Left lung (tissue), 14 donors: ENCODE measurements at places on chromosomes 16 and 17. TPM values are rescaled to one million over a fixed set of nuclear protein-coding genes. Genes with fewer than 3 reads are reported as not detected.
A peak's percentile ranks its signal among the peaks of the same experiment; 100 is the strongest.

CLEC18A gene
- total RNA-seq = 1.8 TPM

DNA sequence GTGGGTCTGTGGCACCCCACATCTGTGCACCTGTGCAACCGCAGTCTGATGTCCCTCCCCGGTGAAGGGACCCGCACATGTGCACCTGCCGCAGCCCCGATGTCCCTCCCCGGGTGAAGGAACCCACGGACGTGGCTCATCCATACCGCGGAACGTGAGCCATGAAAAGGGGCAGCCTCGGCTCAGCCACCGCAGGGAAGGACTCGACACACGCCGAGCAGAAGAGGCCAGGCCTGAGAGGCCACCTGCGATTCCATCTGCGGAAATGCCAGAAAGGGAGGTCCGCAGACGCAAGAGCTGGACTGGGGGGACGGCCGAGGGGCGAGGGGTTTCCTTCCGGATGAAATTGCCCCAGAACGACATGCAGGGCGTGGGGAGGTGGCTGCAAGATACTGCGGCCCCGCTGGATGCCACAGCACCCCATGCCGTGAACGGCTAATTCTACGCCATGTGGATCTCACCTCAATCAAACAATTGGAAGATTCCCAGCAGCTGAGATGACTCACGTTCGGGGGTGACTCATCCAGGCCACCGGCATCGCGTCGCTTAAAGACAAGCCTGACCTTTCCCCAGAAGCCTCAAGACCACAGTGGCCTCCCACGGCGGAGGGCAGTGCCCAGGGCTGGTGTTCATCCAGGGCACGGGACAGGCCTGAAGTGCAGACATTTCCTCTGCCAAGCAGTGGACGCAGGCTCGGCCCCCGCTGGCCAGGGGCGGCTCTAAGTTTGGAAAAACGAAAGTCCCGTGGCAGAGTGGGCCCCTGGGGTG, 21.0 kb downstream of the SOX8 start:
- no peaks in the 10 kb centered on the region for H3K36me3 ChIP-seq
- H3K4me1 ChIP-seq = no peaks in the 10 kb centered on the region
- DNase-seq = no peak
- H3K4me3 ChIP-seq = no peak overlapping the region
- no peaks in the 10 kb centered on the region for H3K27me3 ChIP-seq

DNA sequence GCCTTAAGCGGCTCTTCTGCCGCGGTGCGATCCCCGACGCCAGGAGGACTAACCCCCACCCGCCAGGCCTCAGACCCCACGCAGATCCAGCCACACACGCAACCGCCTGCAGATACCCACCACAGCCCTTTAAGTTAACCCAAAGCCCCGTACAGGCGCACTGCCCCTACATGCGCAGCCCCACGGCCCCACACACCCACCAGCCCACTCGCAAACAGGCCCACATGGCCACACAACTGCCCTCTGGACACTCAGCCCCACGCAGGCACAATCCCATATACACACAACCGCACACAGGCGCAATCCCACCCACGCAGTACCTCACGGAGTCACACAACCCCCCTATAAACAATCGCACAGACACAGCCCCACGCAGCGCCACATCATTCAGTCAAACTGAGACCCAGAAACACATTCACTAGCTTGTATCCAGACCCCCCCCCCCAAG, 41.7 kb downstream of the RAI1 start:
- H3K4me1 ChIP-seq = peaks cover 58% of the 10 kb centered on the region
- no peak overlapping the region for H3K27ac ChIP-seq
- no peaks in the 10 kb centered on the region for H3K36me3 ChIP-seq
- H3K27me3 ChIP-seq = no peaks in the 10 kb centered on the region

CDRT4 gene
- 2.7 TPM for total RNA-seq

DNA sequence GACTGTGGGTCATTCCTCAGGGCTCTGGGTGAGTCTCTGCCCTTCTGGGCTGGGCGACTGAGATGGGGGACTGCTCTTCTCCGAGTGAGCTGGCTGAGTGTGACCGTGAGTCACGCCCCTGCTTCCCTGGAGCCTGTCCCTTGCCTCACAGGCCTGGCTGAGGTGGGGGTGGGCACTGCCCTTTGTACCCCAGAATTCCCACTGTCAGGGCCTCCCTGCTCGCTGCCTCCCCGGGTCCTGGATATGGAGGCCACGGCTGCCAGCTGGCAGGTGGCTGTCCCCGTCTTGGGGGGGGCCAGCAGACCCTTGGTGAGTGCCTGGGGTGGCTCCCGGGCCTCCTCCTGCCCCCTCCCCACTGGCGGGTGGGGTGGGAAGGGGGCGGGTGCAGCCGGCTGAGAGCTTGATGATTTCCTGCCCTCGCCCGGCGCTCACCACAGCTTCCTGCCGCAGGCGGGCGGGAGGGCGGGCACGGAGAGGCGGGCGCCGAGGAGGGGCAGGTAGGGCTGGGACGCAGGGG, at the start of gene LAT:
Gene LAT (plus strand): TSS at position 434 of the 517 bp plus-strand sequence. CDS start 366 bp downstream, outside the sequence.
- H3K27me3 ChIP-seq = no peaks in the 10 kb centered on the region
- no peaks in the 10 kb centered on the region for H3K36me3 ChIP-seq
- no peak within 1 kb of the TSS for H3K4me3 ChIP-seq
- H3K4me1 ChIP-seq = no peaks in the 10 kb centered on the region

DNA sequence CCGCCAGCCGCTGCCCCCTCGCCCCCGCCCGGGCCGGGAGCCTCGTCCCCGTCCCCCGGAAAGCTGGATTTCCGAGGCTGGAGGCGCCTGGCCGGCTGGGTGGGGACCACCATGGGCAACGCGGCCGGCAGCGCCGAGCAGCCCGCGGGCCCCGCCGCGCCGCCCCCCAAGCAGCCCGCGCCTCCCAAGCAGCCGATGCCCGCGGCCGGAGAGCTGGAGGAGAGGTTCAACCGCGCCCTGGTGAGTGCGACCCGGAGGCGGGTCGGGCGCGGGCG, 266 bp downstream of the FMNL1 start:
- DNase-seq = no peak
- peak overlapping the region; percentile 97 for H3K27ac ChIP-seq
- peaks cover 72% of the 10 kb centered on the region for H3K4me1 ChIP-seq
- H3K27me3 ChIP-seq = peaks cover 20% of the 10 kb centered on the region
- H3K36me3 ChIP-seq = no peaks in the 10 kb centered on the region
- H3K4me3 ChIP-seq = peak overlapping the region; percentile 72

DNA sequence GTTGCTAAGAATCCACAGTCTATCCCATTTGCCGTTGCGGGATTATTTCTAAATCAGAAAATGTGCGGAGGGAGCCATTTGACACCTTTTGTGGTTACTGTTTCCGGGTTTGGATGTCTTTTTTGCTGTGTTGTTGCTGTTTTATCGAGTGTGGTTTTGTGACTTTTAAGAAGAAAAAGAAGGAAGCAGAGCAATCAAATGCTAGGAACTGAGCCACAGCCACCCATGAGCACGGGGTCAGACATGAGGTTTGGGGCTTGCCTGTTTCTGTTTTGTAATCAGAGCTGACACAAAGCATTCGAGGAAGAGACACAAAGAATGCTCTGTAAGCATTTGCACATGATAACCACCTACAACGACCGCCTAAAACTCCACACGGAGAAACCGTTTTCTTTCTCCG, 53.1 kb upstream of the CHMP6 start:
- H3K27me3 ChIP-seq = no peaks in the 10 kb centered on the region
- no peak for DNase-seq
- H3K4me3 ChIP-seq = no peak overlapping the region
- peaks cover 43% of the 10 kb centered on the region for H3K4me1 ChIP-seq
- peaks cover 17% of the 10 kb centered on the region for H3K36me3 ChIP-seq

DNA sequence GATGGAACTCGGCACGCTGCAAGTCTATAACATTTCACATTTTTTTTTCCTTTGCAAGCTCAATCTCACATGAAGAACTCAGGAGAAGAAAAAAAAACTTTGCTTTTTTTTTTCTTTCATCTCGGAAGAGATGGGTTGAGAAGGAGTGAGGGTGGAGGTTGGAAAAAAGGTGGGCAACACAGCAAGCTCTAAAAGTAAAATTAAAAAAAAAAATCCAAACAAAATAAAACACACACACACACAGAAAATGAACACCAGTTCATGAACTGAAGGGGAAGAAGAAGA, 2.5 kb downstream of the MAF start:
- H3K27ac ChIP-seq = peak overlapping the region; percentile 78
- H3K27me3 ChIP-seq = no peaks in the 10 kb centered on the region
- H3K4me1 ChIP-seq = peaks cover 30% of the 10 kb centered on the region
- H3K4me3 ChIP-seq = peak overlapping the region; percentile 63
- H3K36me3 ChIP-seq = no peaks in the 10 kb centered on the region

TP53TG3 gene
- total RNA-seq = not detected

DNA sequence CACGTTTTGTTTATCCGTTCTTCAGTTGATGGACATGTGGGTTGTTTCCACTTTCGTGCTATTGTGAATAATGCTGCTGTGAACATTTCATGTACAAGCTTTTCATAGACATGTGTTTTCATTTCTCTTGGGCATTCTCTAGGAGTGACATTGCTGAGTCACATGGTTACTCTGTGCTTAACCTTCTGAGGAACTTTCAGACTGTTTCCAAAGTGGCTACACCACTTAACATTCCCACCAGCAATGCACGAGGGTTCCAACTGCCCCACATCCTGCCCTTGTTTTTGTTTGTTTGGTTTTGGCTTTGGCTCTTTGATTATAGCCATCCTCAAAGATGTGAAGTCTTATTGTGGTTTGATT, 14.2 kb upstream of the PEMT start:
- H3K4me3 ChIP-seq = no peak overlapping the region
- H3K36me3 ChIP-seq = no peaks in the 10 kb centered on the region
- no peak overlapping the region for H3K27ac ChIP-seq
- H3K4me1 ChIP-seq = peaks cover 14% of the 10 kb centered on the region
- H3K27me3 ChIP-seq = no peaks in the 10 kb centered on the region

GRCh38 chr16:83302853-83303252, 504.9 kb upstream of the HSBP1 start:
- H3K4me3 ChIP-seq = no peak overlapping the region
- H3K27me3 ChIP-seq = peaks cover 4% of the 10 kb centered on the region
- no peak overlapping the region for H3K27ac ChIP-seq
- DNase-seq = no peak

FSCN2 gene
- total RNA-seq = 2.1 TPM

ALOX12 gene
- total RNA-seq = 0.29 TPM

DNA sequence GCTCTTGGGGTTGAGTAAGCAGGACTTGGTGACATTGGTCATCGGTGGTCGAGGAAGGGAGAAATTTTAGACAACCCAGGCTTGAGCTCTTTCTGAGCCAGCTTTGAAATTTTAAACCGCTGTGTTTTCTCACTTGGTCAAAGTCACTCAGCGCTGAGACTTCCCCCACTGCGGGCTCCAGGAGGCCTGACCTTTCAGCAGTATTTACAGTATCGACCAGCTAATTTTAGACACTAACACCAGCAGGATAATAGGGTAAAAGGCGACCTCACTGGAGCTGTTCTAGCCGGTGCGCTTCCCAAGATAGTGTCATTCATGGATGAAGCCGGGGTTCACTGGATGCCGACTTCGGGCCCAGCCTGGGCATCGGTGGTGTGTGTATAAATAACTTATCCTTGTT, 29.7 kb upstream of the WSCD1 start:
- no peaks in the 10 kb centered on the region for H3K36me3 ChIP-seq
- no peak for DNase-seq
- no peak overlapping the region for H3K4me3 ChIP-seq
- no peak overlapping the region for H3K27ac ChIP-seq
- no peaks in the 10 kb centered on the region for H3K4me1 ChIP-seq
